ENCODE measurements at places on chromosomes 4 and X.

- no peak for DNase-seq
These were observed 880 bp downstream of the UNC5C start for GRCh38 chr4:95547715-95548471.

- no peak for DNase-seq
These were observed 518.8 kb upstream of the FTHL17 start for GRCh38 chrX:31590581-31591114.

GRCh38 chr4:27911047-27911446, 1050.4 kb downstream of the STIM2 start:
- no peak for DNase-seq

- peak; percentile 13 for DNase-seq
These were observed 33.2 kb upstream of the MSANTD1 start for GRCh38 chr4:3215733-3216132.

DNA sequence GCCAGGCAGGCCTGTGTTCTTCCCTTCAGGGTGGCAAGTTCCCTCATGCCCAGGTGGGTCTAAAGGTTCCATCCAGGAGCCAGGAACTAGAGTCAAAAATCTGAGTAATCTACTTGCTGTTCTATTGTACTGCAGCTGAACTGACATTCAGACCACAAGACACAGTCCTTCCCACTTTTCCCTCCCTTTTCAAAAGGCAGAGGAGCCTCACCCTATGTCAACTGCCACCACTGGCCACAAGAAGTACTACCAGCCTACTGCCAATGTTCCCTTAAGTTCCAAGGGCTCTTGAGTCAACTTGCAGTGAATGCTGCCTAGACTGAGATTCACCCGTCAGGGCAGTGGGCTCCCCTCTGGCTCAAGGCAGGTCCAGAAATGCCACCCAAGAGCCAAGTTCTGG, 133.5 kb downstream of the FAM47B start:
- DNase-seq, result no peak

DNA sequence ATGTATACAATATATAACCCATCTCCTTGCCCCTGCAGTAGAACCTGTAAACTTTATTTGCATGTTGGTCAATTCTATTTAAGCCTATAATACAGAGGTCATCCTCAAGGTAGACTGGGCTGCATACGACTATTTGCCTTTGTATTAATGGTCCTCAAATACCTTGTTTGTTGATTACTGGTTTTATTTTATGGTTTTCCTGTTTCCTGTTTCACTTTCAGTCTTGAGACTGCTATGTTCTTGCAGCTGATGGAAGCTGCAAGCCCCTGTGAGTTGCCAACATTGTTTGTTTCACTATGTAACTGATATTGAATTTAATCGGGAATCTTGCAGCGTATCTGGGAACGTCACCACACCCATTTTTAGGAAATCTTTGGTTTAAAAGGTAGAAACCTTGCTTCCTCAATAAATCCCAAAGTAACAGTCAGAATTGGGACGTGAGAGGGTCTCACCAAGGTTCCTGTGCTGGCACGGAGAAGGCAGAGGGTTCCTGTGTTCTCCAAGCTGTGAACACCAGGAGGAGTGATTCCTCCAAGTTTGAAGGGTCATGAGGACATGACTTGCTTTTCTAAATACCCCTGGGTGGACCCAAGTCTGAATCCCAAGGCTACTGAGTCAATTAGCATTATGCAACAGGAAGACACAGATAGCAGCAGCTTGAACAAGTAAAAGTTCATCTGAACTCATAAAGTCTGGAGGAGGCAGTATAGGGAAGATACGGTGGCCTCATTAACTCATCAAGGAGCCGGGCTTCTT, 110.6 kb upstream of the PNPLA4 start:
- DNase-seq, result no peak

DNA sequence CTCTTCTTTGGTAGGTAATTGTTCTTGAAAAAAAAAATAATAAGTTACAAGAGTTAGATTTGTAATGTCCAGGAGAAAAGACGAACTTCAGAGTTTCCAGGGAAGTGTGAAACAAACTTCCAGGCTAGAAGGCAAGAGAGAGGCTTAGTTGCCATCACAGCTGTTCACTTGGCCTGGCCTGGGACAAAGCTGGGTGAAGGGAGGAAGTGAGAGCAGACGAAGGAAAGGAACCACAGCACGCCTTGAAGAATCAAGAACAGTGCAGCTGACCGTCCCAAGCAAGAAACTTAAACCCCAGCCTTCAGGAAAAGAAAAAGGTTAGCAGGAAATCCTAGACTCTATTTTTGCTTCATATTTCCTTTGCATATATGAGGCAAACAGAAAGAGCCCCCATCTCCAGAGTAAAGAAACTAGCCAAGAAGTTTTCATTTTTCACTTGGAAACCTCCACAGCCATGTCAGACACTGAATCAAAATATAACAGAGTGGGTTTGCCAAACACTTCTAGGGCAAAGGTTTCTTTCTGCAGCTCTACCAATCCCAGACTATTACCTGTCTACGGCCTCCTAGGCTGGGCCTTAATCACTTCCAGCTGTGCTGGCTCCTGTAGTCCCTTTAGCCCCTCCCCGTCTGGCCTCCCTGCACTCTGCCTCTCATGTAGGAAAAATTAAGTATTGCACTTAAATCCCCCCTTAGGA, 209.6 kb downstream of the SPATA18 start:
- DNase-seq, result no peak

DNA sequence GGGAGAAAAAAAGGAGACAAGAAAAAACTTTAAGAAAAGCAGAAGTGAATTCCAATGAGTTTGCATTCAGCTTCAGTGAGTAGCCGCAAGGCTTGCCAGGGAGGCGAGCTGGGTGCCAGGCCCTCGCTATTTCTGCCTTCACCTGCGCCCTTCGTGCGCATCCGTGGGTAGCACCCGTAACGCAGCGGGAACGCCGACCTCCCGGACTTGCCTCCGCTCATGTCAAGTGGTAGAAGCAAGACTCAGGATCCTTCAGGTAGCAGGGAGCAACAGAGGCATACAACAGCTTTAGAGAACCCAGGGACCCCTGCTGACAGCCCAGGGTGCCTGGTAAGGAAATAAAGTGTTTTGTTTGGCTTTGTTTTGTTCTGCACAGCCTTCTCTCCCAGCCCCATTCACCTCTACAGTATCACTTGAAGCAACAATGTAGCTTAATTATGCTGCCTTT, 140.0 kb upstream of the BCOR start:
- DNase-seq, result no peak

- no peak for DNase-seq
These were observed 200.0 kb downstream of the DCLK2 start for GRCh38 chr4:150278206-150278605.

DNA sequence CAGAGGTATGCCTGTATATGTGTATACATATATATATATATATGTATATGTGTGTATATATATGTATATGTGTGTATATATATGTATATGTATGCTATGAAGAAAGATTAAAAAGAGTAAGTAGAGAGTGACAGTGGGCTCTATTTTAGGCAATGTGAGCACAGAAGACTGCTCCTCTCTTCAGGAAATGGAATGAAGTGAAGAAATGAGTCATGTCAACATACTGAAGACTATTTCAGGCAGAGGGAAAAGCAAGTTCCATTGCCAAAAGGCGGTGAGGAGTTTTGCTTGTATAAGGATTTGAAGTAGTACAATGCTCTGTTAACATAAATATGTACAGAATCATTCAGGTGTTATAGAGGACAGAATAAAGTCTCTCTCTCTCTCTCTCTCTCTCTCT, 773.2 kb upstream of the FTHL17 start:
- no peak for DNase-seq

- no peak for DNase-seq
These were observed 977 bp upstream of the RBBP7 start for GRCh38 chrX:16870862-16871815.

GRCh38 chr4:15234116-15234855, 193.5 kb upstream of the C1QTNF7 start:
- no peak for DNase-seq

DNA sequence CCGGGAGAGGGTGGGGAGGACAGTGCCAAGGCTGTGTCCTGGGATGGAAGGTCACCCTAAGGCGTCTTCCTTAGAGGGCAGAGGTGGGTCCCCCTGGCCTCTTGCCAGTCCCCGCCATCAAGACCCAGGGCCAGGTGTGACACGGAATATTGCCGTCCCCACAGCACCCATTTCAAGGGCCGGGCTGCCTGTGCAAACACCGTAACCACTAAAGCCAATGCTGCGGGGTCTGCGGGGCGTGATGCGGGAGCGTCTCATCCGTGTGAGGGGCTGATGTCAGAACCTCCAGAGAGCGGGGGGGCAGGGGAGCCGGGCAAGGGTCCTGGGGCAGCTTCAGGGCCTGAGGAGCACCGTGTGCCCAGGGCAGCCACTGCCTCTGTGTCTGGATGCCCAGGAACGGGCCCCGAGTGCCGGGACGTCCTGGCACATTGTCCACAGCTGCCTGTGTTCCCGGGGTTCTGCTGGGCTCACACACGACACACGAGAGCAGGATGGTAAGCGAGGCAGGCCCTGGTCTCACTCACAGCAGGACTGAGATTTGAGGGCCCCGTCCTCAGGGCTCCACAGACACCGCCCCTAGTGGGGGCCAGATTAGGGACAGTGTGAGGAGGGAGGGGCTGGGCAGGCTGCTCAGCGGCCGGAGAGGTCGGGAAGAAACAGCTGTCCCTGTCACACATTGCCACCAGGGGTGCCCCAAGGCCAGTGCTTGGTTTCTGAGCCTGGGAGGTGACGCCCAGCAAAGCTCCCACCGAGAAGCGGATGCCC, 29.2 kb downstream of the NKX1-1 start:
- DNase-seq, result no peak

DNA sequence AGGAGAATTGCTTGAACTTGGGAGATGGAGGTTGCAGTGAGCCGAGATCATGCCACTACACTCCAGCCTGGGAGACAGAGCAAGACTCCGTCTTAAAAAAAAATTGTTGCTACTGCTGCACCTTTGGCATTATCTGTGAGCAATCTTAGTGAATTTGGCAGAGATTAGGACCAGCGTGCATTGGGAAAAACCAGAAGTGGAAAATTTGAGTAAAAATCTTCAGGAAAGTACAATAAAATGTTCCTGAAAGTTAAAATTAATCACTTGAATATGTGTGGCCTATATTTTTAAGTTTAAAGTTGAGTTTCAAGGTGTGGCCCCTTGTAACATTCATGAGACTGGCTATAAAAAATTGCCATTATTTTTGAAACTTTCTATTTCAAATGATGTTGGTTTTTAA, 85.1 kb downstream of the SPRY1 start:
- DNase-seq, result no peak

DNA sequence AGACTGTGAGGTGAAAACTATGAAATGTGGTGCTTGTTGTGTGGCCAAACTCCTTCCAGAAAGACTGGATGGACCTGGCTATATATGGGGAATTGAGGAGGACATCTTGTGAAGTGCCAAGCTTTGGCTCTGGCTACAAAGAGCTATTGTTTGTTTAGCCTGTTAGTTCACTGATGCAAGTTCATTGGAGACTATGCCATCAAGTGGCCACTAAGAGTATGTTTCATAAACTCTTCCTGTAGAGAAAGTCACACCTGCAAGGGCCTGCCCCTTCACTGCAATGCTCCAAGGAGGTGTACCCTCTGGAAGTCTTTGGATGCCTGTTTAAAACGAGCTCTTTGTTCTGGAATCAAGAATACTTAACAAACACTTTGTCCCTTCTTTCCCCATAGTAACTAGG, 382.0 kb downstream of the GABRG1 start:
- DNase-seq, result no peak

DNA sequence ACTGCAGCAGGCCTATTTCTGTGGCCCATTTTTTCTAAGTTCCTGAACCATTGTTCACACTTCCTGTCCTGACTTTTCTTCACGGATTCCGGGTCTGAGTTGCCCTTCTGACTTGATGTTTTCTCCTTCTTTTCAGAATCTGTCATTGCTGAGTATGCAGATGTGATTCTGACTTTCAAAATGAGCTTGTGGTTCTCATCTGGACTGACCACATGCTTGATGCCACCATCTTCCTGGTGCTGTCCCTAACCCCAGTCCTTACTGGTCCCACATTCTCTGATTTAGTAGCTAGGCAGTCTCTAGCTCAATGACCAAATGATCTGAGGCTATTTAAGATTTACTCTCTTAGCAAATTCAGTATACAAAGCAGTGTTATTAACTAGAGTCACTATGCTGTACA, 822.3 kb upstream of the TENM3 start:
- DNase-seq, result no peak

GRCh38 chrX:2665387-2666304, 25.4 kb upstream of the CD99 start:
- no peak for DNase-seq

- no peak for DNase-seq
These were observed 521.4 kb downstream of the RPA4 start for GRCh38 chrX:97405031-97405660.

DNA sequence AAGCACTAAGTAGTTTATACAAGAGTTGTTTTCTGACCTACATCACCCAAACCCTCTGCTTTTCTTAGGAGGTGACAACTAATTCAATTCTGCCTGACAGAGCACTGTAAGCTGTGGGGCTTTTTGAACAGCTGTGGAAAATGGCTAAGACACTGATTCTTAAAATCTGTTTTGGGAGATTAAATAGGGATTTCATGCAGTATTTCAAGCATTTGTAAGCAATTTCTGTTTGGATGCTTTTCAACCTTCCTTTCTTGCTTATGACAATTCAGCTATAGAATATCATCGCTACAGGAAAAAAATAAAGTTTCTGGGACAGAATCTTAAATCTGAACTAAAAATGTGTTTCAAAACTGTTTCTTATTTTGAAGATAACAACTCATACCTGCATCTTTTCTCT, 459.5 kb downstream of the RAPGEF2 start:
- DNase-seq, result no peak

DNA sequence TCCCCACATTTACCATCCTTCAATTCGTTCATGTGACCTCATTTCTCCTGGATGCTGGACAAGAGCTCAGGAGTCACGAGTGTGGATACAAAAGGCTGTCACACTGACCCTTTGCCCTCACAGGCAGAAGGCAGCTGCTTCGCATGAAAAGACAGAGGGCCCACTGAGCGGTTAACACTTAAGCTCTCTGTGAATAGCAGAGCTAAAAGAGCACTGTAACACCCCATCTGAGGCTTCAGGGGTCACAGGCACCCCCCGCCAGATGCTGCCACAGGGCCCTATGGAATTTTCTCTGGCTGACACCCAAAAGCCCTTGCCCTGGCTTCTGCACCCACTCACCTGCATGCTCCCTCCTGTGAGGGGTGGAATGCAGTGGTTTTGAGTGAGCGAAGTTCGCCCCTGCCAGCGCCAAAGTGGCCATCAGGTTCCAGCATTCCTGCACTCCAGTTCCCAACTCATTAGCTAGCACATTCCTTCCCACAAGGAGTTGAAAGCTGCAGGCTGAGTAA, 360.9 kb downstream of the PPP3CA start:
- DNase-seq, result no peak

DNA sequence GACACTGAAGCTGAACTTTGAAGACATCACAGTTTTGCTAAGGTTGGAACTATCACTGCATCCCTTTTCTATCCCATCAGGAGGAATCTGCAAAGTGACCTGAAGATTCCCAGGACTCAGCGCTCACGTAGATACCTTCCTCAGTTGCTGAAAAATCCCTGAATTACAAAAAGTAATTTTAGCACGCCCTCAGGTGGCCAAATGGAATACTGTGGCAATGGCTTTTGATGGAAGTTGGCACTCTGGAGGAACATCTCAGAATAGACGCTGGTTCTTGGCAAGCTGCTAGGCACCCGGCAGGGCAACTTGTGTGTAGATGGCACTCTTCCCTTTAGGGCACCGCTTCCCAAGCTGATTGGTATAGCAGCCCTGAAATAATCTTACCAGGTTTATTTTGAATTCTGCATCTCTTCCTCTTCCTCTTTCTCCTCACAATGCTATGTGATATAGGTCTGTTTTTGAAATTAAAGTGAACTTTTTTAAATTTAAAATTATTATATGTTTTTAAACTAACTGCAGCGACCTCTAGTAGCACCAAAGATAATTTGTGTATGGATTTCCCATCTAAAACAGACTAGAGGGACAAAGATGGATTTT, 16.3 kb upstream of the ESX1 start:
- DNase-seq, result no peak

GRCh38 chrX:18931972-18932371, 51.9 kb downstream of the PHKA2 start:
- DNase-seq, result no peak
